ENCODE measurements at places on chromosomes 1 and 21.

- DNase-seq, result no peak
These were observed 44.0 kb downstream of the FAM163A start for GRCh38 chr1:179786815-179787685.

- peak; percentile 67 for DNase-seq
These were observed 25.3 kb downstream of the SLC30A7 start for GRCh38 chr1:100921110-100921706.

DNA sequence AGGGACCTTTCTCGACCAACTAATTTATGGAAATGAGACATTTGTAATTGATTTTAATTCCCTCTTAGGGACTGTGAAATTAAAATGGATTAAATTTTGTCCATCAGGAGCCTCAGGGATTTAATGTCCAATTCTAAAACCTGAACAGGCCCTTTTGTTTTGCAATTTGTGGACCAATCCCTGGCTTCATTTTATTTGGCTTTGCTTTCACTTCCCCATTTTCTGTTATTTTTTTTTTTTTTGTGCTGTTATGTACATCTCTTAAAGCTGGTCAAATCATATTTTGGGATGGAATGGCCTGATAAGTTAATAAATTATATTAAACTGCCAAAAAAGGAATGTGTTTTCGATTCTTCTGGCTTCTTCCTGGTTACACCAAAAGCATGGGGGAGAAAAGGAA, 28.9 kb downstream of the ZSCAN20 start:
- no peak for DNase-seq

GRCh38 chr1:39683591-39684312, 7.5 kb downstream of the HPCAL4 start:
- DNase-seq, result peak; percentile 71
